CD4-positive, alpha-beta T cell treated with Interferon alpha-2 for 1 hour (primary cell): ENCODE measurements at places on chromosomes 11 and 22.

GRCh38 chr22:23514322-23515038 lies 65.6 kb downstream of the IGLL1 start:
- DNase-seq = no peak

DNA sequence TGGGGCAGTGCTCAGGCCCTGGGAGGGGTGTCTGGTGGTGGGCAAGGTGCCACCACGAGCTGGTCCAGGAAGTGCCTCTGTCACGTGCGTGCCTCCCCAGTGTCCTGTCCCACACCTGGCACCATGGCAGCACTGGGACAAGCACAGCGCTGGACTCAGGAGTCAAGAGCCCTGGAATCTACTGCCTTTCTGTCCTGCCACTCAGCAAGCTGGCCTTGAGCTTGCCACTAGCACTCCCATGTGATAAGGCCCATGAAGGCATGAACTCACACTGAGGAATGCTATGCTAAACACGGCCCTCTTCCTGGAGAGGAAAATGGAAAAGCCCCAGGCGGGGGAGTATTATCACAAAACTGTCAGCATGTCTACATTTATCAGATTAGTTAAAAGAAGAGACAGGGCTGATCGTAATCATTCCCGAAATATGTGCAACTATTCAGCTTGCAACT lies 50.7 kb upstream of the SLC35C1 start:
- DNase-seq = no peak

DNA sequence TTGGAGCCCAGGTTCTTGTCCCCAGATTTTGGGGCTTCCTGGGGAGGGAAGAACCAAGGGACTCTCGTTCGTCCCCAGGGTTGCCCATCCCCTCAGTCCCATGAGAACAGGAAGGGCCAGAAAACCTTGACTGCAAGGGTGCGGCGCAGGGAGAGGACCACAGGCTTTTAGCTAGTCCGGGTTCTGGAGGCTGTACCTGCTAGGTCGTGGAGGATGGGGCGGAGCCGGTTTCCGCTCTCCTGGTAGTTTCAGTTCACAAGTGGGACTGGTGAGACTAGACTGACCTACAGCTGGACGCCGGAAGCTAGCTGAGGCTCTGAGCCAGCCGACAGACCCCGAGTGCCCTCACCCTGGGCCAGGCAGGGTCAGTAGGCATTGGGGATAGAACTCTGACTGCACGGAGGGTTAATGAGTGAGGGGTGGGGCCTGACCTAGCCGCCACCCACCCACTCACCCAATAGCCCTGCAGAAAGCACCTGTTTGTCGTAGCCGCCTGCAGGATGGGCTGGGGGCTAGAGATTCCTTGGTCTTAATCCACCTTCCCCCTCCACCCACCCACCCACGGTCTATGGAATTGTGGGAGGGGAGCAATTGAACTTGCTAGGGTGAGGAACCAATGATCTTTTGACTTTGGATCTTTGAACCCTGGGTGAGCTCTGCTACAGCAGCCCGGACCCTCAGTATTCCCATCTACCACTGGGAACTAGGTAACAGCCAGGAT lies 1.5 kb downstream of the MAFF start:
- peak; percentile 62 for DNase-seq

DNA sequence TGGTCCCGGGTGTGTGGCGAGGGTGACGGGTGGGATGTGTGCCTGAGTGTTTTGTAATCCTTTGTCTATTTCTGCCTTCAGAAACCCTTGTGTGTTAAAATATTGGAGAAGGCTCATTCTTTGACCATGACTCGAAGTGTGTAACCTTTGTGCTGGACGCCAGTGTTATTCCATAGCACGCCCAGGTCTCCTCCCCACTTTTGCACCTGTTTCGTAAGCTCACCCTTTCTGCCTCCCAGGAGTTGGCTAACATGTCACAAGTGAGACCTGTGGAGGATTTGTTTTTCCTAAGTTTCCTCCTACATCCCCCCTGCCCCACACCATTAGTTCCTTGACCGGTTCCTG lies 382 bp downstream of the C11orf54 start:
- no peak for DNase-seq

GRCh38 chr11:69563946-69564775 lies 76.8 kb upstream of the CCND1 start:
- no peak for DNase-seq

DNA sequence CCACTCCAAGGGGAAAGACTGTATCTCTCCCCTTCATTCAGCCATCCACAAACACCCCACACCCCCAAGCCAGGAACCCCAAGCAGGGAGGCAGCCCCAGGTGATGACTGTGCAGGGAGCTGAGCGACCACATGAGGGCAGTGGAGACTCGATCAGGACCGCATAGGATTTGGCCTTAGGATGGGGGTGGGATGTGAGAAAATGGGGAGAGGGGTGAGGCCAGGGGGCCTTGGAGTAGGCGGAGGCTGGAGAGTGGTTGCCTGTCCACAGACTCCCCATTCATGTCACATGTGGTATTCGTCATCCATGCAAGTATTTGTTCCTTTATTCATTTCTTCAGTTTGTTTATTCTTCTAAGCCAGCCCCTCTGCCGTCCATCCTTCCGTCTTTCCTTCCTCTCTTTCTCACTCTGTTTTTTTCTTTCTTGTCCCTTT lies 2.7 kb upstream of the RHOD start:
- peak; percentile 30 for DNase-seq

DNA sequence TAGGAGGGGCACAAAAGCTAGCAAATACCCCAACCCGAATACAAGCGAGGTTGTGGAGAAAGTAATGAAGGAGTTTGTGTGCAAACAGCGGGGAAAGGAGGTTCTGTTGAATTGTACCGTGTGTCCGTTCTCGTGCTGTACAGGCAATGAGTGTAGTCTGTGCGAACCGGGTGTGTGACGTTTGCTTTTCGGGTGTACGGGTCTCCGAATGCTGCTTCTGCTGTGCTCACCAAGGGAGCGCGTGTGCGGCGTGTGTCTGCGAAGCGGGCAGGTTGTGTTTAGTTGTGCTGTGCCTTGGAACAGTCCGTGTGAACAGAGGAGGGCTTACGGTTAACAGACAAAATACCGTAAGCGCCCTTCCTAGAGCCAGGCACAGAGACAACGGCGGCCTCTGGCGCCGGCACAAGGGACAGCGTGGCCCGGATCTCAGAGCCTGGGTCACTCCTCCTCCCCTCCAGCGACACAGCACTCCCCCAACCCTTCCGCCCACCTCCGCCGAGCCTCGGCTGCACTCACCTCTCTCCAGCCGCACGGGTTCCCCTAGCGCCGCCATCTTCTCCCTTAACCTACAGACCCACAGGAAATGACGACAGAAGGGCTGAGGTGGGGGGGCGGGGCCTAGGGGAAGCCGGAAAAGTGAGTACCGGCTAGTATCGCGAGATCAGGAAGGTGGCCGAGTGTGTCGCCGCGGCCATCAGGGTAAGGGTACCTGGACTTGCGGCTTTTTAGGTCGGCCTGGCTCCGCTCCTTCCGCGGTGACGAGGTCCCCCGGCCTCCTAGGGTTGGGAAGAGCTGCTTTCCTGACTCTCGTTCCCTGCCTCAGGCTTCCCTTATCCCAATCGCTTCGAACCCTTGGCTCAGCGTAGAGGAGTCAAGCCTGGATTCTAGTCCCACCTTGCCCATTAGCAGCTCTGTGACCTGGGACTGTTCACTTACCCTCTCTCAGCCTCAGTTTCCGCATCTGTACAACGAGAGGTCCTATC lies at the start of gene LIN7C:
TSS of gene LIN7C (minus strand) at position 570 of the 983 bp plus-strand sequence. CDS start at position 553, 17 bp downstream.
- peak; percentile 96 for DNase-seq

- DNase-seq = no peak
Observed at GRCh38 chr22:32986766-32987040, 71.5 kb downstream of the SYN3 start.

- DNase-seq = no peak
Observed at GRCh38 chr11:113577356-113578032, 102.3 kb upstream of the DRD2 start.

GRCh38 chr11:17764446-17765218 lies 30.1 kb downstream of the KCNC1 start:
- no peak for DNase-seq

DNA sequence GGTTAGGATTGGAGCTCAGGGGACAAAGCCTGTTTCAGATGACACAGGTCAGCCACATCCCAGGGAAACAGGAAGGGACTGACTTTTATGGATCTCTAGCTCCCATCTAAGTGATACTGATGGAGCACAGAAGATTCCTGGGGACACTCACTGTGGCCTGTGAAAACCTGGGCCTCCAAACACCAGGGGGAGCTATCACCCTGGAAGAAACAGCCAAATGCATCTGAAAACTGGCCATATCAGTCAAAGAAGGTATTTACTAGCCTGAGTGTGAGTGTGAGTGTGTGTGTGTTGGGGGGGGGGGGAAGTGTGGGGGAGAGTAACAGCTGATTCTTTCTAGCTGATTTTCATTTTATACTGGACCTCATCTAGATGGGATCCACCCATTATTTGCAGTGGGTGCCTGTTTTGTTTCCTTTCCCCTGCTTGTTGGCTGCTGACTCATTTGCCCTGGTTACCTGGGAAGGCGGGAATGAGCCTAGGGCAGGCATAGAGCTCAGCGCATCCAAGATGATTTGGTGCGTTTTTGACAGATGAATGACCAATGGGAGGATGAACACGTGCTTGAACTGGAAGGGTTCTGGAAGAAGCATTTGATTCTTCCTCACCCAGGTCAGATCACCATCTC lies 284.0 kb downstream of the KIRREL3 start:
- DNase-seq = no peak

GRCh38 chr11:73478737-73479347 lies 102.6 kb downstream of the RELT start:
- no peak for DNase-seq

GRCh38 chr11:66789097-66789890 lies 53.9 kb upstream of the RCE1 start:
- DNase-seq = no peak

- DNase-seq = no peak
Observed at GRCh38 chr22:47239474-47239860, 477.0 kb downstream of the TBC1D22A start.

GRCh38 chr11:132072858-132073211 lies 702.4 kb downstream of the NTM start:
- DNase-seq = no peak

DNA sequence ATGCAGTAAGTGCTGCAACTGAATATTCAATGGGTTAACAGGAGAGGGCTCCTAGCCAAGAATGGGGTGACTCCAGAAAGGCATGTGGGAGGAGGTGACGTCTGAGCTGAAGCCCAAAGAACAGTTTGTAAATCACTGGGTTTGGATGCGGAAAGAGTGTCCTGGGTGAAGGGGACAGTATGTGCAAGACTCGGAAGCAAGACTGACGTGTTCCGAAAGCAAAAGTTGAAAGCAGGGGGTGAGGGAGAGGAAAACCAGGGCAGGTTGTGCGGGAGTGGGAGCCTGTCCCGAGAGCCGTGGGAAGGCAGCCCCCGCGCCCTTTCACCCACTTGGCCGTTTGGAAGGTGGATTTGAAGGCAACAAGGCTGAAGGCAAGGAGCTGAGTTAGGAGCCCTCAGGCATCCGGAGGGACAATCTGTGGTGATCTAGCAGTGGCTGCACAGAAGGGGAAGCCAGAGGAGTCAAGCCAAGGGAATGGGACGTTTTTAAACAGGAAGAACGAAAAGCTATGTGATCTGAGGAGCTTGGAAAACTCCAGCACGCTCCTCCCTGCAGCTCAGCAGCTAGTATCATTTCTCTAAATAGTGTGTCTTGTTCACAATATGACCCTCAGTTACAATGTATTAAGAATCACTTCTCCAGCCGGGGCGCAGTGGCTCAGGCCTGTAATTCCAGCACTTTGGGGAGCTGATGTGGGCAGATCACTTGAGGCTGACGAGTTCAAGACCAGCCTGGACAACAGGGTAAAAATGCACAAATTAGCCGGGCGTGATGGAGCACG lies 7.7 kb downstream of the SLC25A18 start:
- DNase-seq = no peak

DNA sequence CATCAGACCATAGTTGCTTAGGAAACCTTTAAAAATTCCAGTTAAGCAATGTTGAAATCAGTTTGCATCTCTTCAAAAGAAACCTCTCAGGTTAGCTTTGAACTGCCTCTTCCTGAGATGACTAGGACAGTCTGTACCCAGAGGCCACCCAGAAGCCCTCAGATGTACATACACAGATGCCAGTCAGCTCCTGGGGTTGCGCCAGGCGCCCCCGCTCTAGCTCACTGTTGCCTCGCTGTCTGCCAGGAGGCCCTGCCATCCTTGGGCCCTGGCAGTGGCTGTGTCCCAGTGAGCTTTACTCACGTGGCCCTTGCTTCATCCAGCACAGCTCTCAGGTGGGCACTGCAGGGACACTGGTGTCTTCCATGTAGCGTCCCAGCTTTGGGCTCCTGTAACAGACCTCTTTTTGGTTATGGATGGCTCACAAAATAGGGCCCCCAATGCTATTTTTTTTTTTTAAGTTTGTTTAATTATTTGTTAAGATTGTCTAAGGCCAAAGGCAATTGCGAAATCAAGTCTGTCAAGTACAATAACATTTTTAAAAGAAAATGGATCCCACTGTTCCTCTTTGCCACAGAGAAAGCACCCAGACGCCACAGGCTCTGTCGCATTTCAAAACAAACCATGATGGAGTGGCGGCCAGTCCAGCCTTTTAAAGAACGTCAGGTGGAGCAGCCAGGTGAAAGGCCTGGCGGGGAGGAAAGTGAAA lies 73.4 kb downstream of the NCAPD3 start:
- no peak for DNase-seq

DNA sequence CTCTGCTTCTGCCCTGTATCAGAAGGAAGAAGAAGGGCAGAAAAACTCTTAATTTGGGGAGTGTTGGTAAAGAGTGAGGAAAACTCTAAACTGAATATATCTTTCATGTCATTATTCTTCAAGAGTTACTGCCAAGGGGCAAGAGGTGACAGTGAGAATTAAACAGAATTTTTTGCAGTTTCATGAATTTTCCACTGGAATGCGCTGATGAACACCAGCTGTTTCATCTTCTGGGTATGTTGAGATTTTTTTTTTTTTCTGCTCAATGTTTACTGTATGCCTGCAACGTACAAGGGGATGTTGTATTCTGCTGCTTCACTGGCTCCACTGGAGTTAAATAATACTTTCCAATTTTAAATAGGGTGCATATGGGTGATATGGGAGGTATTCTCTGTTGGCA lies 117.8 kb downstream of the FAM76B start:
- DNase-seq = no peak

- DNase-seq = no peak
Observed at GRCh38 chr11:11976481-11977127, 31.8 kb downstream of the DKK3 start.
